ENCODE measurements at places on chromosomes 2 and 18.
A peak's percentile ranks its signal among the peaks of the same experiment; 100 is the strongest.

- no peak for DNase-seq
These were observed 60.7 kb downstream of the RAB27B start for GRCh38 chr18:54888933-54889332.

DNA sequence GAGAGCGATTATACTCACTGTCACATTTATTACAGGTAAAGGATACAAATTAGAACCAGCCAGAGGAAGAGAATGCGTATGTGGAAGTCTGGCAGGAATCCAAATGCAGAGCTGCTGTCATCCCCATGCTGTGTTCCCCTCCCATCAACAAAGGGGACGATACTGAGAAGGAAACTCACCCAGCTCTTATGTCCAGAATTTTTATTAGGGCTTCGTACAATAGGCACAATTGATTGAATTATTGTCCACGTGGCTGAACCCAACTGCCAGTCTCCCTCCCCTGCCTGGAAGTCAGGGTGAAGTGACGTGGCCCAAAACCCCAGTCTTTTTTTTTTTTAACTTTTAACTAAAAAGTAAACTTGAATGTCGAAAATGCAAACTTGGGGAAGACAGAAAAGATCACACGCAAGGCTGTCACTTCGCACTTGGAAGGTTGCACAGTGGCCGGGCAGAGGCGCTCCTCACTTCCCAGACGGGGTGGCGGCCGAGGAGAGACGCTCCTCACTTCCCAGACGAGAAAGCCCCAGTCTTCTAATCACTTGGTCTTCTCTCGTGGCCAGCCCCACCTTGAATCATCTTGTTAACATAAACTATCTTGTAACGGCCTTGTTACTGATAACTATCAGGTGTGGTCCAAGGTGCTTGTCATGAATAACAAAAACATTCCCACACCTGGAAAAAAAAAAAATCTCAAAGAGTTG, 40.0 kb upstream of the ITSN2 start:
- DNase-seq = no peak

GRCh38 chr2:143087033-143087432, 42.2 kb upstream of the ARHGAP15 start:
- no peak for DNase-seq

DNA sequence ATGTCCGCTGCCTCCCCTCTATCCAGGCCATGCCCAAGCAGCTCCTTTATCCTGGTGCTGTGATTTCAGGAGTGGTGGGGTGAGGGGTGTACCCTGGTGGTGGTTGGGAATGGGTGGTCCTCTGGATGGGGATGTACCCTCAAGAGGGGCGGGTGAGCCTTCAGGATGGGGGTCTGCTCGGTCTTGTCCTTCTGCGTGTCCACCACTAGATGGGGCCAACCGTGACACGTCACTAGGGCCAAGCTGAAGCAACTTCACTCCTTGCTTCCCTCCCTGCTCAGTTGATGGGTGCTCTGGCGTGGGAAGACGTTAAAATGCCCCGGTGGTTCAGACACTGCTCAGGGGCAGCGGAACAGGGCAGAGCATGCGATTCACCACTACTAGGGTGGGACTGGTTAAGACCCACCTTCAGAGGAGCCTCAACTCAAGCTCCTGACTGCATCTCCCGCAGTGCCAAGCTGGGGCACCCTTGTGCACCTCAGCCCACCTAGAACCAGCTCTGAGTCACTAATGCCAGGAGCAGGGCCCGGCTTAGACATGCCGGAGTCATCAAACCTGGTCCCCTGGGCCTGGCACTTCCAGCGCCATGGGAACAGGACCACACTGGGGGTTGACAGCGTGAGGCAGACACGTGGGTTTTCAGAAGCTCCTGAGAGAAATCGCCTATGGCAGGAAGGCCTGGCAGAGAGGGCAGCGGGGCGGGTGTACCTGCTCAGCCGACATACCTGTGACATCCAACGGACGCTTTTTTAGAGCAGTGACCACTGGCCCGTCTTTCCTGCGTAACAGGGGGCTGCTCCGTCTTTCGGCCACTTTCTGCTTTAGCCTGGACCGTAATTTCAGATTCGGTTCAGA, 256.7 kb downstream of the HDAC4 start:
- DNase-seq = peak; percentile 50
